Stimulated activated CD8-positive, alpha-beta memory T cell treated with anti-CD3 and anti-CD28 coated beads, Interleukin-7, amount 100 ng/mL, for 24 hours (primary cell): ENCODE measurements at places on chromosomes 4 and X.

DNA sequence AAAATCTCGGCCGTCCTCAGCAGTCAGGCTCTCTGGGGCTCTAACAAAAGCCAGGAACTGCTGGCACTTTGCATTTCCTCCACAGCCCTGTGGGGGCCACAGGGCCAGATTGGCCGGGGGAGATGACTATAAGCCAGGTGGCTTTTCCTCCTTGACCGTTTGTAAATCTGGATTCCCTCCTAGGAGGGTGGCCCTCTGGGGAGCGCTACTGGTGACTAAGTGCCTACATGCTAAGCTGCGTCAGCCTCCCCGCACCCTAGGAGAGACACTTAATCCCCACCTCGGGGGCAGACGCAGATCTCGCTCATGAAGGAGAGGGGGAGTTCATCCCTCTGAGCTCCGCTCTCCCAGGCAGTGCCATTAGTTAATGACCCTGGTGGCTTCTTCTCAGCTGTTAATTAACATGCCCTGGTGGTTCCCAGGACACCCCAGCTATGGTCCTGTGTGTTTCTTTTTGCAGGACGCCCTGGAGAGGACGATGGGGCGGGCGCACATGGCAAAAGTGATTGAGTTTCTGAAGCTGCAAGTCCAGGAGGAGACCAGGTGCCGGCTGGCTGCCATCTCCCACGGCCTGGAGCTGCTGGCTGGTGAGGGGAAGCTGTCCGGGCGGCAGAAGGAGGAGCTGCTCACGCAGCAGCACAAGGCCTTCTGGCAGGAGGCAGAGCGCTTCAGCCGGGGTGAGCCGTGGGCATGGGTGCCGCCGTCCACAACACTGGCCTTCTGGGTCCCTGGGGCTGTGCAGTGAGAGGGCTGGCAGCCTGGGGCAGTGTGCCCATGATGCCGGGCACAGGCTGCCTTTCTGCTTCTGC, 41.6 kb downstream of the EVC start:
- DNase-seq, result no peak

DNA sequence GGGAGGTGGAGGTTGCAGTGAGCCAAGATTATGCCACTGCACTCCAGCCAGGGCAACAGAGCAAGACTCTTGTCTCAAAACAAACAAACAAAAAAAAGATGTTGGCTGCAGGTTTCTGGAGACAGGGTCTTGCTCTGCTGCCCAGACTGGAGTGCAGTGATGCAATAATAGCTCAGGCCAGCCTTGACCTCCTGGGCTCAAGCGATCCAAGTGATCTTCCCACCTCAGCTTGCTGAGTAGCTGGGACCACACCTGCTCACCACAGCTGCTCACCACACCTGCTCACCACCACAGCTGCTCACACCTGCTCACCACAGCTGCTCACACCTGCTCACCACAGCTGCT, 29.9 kb upstream of the CPLX1 start:
- DNase-seq, result no peak

GRCh38 chr4:2070421-2071251, 11.5 kb downstream of the NAT8L start:
- no peak for DNase-seq

DNA sequence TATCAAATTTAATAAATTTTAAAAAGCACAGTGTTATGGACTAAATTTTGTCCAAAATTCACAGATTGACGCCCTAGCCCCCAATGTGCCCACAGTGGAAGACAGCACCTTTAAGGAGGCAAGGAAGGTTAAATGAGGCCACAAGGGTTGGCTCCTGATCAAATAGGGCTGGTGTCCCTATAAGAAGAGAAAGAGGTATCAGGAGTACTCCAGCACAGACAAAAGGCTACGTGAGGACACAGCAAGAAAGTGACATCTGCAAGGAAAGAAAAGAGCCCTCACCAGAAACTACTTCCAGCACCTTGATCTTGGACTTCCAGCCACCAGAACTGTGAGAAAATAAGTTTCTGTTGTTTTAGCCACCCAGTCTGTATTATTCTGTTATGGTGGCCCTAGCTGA, 48.8 kb downstream of the FAM13A start:
- no peak for DNase-seq

DNA sequence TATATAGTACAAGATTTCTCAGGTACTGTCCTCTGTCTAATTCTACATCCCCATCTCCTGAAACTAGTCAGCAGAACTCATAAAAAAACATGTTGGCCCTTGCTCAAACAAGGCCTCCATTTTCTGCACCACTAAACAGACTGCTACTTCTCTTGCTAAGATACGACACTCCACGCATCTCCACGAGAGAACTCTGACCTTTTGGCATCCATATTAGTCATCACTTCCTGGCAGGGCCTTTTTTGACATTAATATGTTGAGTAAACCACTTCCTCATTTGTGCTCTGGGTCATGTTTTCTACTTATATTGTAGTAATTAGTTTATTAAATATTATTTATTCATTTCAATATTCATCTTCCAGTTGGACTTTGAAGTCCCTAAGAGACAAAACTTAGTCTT, 65.6 kb downstream of the DCAF8L1 start:
- no peak for DNase-seq

- no peak for DNase-seq
These were observed 1.6 kb upstream of the PDGFRA start for GRCh38 chr4:54227256-54228055.

DNA sequence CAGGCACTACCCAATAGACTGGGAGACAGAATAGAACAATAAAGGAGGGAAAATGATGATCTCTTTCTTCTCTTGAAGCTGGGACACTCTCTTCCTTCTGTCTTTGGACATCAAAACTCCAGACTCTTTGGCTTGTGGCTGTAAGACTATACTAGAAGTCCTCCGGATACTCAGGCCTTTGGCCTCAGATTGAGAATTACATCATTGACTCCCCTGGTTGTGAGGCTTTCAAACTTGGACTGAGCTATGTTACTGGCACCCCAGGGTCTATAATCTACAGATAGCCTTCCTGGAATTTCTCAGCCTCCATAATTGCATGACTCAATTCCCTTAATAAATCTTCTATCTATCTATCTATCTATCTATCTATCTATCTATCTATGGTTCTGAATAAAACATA, 294.2 kb upstream of the CT83 start:
- DNase-seq, result no peak
